SJSA1 (cell line): ENCODE measurements at places on chromosomes 13 and 19. TPM values are rescaled to one million over a fixed set of nuclear protein-coding genes. Genes with fewer than 3 reads are reported as not detected.

GRCh38 chr13:27524981-27525975 lies 74.9 kb upstream of the MTIF3 start:
- H3K27me3 ChIP-seq: no peaks in the 10 kb centered on the region
- no peaks in the 10 kb centered on the region for H3K36me3 ChIP-seq
- no peak overlapping the region for H3K27ac ChIP-seq
- no peak for DNase-seq

CEACAM16 gene
- total RNA-seq: not detected in 2 replicates

- DNase-seq: peak; percentile 95
- H3K36me3 ChIP-seq: peaks cover 3% of the 10 kb centered on the region; the same call in 1 of the 2 replicates
- H3K4me3 ChIP-seq: no peak overlapping the region
- peaks cover 41% of the 10 kb centered on the region for H3K4me1 ChIP-seq
Measured at GRCh38 chr13:100392709-100393630, 195.6 kb downstream of the GGACT start.

- DNase-seq: no peak
- no peaks in the 10 kb centered on the region for H3K36me3 ChIP-seq
- H3K4me1 ChIP-seq: peaks cover 20% of the 10 kb centered on the region
- no peaks in the 10 kb centered on the region for H3K27me3 ChIP-seq
Measured at GRCh38 chr13:32257649-32258048, 57.5 kb downstream of the ZAR1L start.

CAMSAP3 gene
- not detected in 2 replicates for total RNA-seq

- no peaks in the 10 kb centered on the region for H3K27me3 ChIP-seq
- DNase-seq: no peak
- H3K4me1 ChIP-seq: peaks cover 3% of the 10 kb centered on the region; the same call in 1 of the 2 replicates
- no peaks in the 10 kb centered on the region for H3K36me3 ChIP-seq
- no peak overlapping the region for H3K4me3 ChIP-seq
- H3K27ac ChIP-seq: no peak overlapping the region
Measured at GRCh38 chr19:31057476-31057875, 291.8 kb downstream of the TSHZ3 start.

KIR2DL4 gene
- not detected in 2 replicates for total RNA-seq

DNA sequence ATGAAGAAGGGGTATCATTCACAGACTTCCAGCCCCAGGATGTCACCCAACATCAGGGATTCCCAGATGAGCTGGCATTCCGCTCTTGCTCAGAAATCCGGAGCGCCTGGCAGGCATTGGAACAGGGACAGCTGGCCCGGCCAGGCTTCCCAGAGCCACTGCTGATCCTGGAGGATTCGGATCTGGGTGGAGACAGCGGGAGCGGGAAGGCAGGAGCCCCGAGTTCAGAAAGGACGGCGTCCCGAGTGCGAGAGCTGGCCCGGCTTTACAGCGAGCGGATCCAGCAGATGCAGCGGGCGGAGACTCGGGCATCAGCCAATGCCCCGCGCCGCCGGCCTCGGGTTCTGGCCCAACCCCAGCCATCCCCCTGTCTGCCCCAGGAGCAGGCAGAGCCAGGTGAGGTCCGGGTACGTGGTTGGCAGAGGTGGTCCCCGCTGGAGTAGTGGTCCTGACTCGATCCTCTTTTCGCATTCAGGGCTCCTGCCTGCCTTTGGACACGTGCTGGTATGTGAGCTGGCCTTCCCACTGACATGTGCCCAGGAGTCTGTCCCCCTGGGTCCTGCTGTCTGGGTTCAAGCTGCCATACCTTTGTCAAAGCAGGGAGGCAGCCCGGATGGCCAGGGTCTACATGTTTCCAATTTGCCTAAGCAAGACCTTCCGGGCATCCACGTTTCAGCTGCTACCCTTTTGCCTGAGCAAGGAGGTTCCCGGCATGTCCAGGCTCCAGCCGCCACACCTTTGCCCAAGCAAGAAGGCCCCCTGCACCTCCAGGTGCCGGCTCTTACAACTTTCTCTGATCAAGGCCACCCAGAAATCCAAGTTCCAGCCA lies 11.0 kb downstream of the PLEKHG2 start:
- DNase-seq: no peak
- H3K27me3 ChIP-seq: no peaks in the 10 kb centered on the region
- H3K36me3 ChIP-seq: peaks cover 65% of the 10 kb centered on the region
- H3K27ac ChIP-seq: no peak overlapping the region

DNA sequence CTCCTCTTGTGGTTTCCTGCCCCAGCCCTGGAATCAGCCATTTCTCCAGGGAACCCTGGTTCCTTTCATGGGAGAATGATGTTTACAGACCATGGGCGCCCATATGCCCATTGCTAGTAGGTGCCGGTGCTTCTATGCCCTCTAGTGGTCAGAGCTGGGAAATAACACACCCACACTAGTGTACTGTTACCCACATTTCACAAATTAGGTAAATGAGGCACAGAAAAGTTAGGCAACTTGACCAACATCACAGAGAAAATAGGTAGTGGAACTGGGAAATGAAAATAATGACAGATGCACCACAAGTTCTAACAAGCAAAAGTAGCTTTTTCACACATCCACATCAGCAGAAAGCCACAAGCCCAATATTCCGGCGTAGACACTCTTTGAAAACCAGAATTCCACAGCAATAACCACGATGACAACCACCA lies 1.3 kb upstream of the CEACAM3 start:
- H3K27ac ChIP-seq: no peak overlapping the region
- H3K27me3 ChIP-seq: peaks cover 22% of the 10 kb centered on the region; the same call in 1 of the 2 replicates
- no peaks in the 10 kb centered on the region for H3K4me1 ChIP-seq
- DNase-seq: peak; percentile 55

DNA sequence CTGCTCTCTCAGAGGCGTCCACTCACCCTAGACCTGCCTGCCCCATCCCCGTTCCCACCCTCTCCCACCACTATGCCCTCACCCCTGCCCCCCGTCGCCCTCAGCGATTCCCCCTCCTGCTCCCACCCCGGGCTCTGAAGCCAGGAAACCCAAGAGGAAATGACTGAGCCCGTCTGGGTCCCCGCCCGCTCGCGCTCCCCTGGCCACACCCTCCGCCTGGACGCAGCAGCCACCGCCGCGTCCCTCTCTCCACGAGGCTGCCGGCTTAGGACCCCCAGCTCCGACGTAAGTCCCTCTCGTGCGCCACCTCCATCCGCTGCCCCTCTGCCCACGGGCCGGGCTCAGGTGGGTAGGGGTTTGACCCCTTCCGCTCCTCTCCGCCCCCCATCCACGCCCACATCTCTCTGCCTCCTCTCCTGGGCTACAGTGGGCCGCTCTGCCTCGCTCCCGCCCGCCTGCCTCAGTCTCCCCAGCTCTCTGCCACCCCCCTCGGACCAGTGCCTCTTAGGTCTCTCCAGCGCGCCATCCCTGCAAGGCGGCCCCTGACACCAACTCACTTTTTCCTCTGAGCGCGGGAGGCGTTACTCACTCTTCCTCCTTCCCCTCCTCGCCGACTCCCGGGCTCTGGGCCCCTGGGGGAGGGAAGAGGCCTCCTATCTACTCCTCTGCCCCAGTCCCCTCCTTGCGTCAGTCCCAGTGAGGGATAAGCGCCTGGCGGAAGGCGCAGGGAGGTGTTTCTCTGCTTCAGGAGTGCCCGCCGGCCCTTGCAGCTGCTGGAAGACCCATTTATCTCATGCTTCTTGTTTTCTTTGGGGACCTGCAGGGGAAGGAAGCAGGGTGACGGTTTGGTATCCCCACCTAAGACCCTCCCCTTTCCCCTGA lies at the start of gene FXYD5:
TSS of gene FXYD5 (plus strand) at position 211 of the 882 bp plus-strand sequence. CDS start 816 bp downstream, outside the sequence.
- H3K27me3 ChIP-seq: no peaks in the 10 kb centered on the region
- H3K4me1 ChIP-seq: peaks cover 21% of the 10 kb centered on the region
- peak within 1 kb of the TSS; percentile 68 for H3K4me3 ChIP-seq
- peaks cover 33% of the 10 kb centered on the region for H3K36me3 ChIP-seq
- peak within 1 kb of the TSS; percentile 25 for H3K27ac ChIP-seq

DNA sequence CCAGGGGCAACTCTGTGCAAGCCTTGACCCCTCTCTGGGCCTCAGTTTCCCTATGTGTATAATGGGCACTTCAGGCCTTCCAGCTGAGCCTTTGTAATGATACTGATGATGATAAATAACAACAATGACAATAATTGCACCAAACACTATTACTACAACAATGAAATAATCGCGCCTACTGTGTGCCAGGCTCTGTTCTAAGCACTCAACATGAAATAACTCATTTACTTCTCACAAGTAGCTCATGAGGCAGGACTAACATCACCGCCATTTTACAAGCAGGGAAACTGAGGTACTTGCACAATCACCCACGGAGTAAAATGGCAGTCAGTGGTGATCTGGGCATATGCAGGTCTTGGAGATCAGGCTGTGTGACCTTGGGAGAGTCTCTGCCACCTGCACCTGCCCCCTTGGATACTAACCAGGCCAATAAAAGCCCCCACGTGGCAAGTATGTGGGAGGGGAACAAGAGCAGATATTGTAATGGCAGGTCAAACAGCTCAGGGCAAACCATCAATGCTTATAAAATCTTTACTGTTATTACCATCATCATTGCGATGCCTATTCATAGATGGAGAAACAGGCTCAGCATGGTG lies 540 bp upstream of the ANGPTL8 start:
- H3K4me1 ChIP-seq: no peaks in the 10 kb centered on the region
- peaks cover 7% of the 10 kb centered on the region; the same call in 1 of the 2 replicates for H3K36me3 ChIP-seq
- no peak overlapping the region for H3K27ac ChIP-seq
- no peak for DNase-seq

DNA sequence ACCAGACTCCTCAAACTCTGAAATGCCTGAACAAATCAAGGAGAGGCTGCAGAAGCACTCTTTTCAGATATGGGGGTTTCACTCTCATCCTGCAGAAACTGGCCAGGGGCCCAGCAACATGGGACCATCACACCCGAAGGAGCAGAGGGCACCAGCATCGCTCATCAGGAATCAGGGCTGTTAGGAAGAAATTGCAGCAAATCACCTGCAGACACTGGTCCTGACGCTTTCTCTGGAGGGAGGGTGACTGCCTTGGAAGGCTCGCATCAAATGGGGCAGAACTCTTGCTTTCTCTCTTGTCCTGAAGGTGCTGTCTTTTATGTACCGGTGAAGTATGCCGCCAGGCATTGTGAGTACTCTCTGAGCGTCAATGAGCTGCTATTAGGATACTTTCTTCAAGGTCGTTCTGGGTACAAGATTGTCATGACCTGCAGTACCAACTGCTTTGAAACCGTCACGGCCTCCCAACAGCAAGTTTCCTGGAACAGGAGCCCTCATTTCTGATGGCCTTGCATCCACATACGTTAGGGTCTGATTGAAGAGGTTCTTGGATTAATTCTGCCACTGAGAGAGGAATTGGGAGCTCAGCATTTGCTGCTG lies 155.7 kb upstream of the SOX1 start:
- no peaks in the 10 kb centered on the region for H3K4me1 ChIP-seq
- H3K36me3 ChIP-seq: no peaks in the 10 kb centered on the region
- no peak overlapping the region for H3K4me3 ChIP-seq
- H3K27ac ChIP-seq: no peak overlapping the region

- H3K4me3 ChIP-seq: no peak overlapping the region
- no peak overlapping the region for H3K27ac ChIP-seq
- H3K27me3 ChIP-seq: no peaks in the 10 kb centered on the region
- no peaks in the 10 kb centered on the region for H3K4me1 ChIP-seq
- H3K36me3 ChIP-seq: no peaks in the 10 kb centered on the region
- no peak for DNase-seq
Measured at GRCh38 chr13:52371736-52372247, 34.2 kb downstream of the THSD1 start.

- H3K27me3 ChIP-seq: peaks cover 2% of the 10 kb centered on the region; the same call in 1 of the 2 replicates
- H3K27ac ChIP-seq: no peak overlapping the region
- no peak overlapping the region for H3K4me3 ChIP-seq
- no peaks in the 10 kb centered on the region for H3K36me3 ChIP-seq
- no peaks in the 10 kb centered on the region for H3K4me1 ChIP-seq
- DNase-seq: no peak
Measured at GRCh38 chr19:51433043-51433442, 15.6 kb upstream of the SIGLEC10 start.

FPR3 gene
- not detected in 2 replicates for total RNA-seq

- no peaks in the 10 kb centered on the region for H3K27me3 ChIP-seq
- no peak for DNase-seq
- no peak overlapping the region for H3K4me3 ChIP-seq
- peaks cover 45% of the 10 kb centered on the region for H3K4me1 ChIP-seq
- peak overlapping the region; percentile 30 for H3K27ac ChIP-seq
- no peaks in the 10 kb centered on the region for H3K36me3 ChIP-seq
Measured at GRCh38 chr13:44368599-44369368, 4.8 kb upstream of the SERP2 start.

C1QTNF9B gene
- 0.08 TPM in 1 of 2 replicates, not detected in the other for total RNA-seq

DNA sequence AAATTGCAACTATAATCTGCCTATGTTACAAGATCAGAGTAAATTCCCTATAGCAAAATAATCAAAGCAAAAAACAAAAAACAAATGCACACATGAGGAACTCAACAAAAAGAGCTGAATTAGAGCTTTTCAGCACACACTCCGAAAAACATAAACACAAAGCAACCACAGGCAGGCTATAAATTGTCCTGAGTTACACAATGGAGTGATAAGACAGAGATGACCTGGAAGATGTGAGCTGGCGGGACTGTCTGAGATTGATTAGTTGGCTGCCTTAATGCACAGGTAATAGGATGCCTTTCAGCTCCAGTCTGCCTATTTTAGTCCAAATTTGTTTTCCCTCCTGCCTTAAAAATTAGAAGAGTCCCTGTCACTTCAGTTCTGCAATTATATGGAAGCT lies 159.0 kb upstream of the FNDC3A start:
- peaks cover 21% of the 10 kb centered on the region for H3K4me1 ChIP-seq
- no peaks in the 10 kb centered on the region for H3K36me3 ChIP-seq
- no peak overlapping the region for H3K4me3 ChIP-seq
- H3K27me3 ChIP-seq: no peaks in the 10 kb centered on the region

GRCh38 chr19:45881082-45881908 lies 4.6 kb downstream of the IRF2BP1 start:
- H3K4me3 ChIP-seq: no peak overlapping the region
- no peaks in the 10 kb centered on the region for H3K27me3 ChIP-seq
- no peak for DNase-seq
- peaks cover 29% of the 10 kb centered on the region for H3K4me1 ChIP-seq
- peaks cover 35% of the 10 kb centered on the region for H3K36me3 ChIP-seq
- H3K27ac ChIP-seq: no peak overlapping the region

- H3K27ac ChIP-seq: no peak overlapping the region
- DNase-seq: no peak
- no peak overlapping the region for H3K4me3 ChIP-seq
- H3K4me1 ChIP-seq: no peaks in the 10 kb centered on the region
Measured at GRCh38 chr19:43028866-43029265, 2.6 kb upstream of the PSG11 start.

ZNF493 gene
- total RNA-seq: 2.1 and 3.1 TPM in 2 replicates

ZNF442 gene
- 1.1 and 1.2 TPM in 2 replicates for total RNA-seq

GRCh38 chr13:62060570-62060969 lies 644.9 kb upstream of the PCDH20 start:
- no peaks in the 10 kb centered on the region for H3K27me3 ChIP-seq
- no peak for DNase-seq
- no peaks in the 10 kb centered on the region for H3K36me3 ChIP-seq
- no peak overlapping the region for H3K27ac ChIP-seq
- no peak overlapping the region for H3K4me3 ChIP-seq

ATXN8OS gene
- not detected in 2 replicates for total RNA-seq

GRCh38 chr13:60282708-60283107 lies 114.3 kb upstream of the TDRD3 start:
- no peak overlapping the region for H3K27ac ChIP-seq
- no peak overlapping the region for H3K4me3 ChIP-seq

GRCh38 chr13:45799451-45799850 lies 52.1 kb downstream of the SIAH3 start:
- DNase-seq: no peak
- no peak overlapping the region for H3K27ac ChIP-seq
- H3K4me3 ChIP-seq: no peak overlapping the region
- no peaks in the 10 kb centered on the region for H3K36me3 ChIP-seq
- no peaks in the 10 kb centered on the region for H3K27me3 ChIP-seq

- H3K4me1 ChIP-seq: 0 out of 2 replicates have a peak, but pooled peaks cover 5% of the 10 kb centered on the region
- H3K4me3 ChIP-seq: no peak overlapping the region
- H3K27me3 ChIP-seq: no peaks in the 10 kb centered on the region
- no peak overlapping the region for H3K27ac ChIP-seq
- H3K36me3 ChIP-seq: no peaks in the 10 kb centered on the region
Measured at GRCh38 chr13:44651209-44651608, 75.1 kb upstream of the TSC22D1 start.
